Stimulated activated CD8-positive, alpha-beta memory T cell treated with anti-CD3 and anti-CD28 coated beads, Interleukin-12 subunit alpha, Interleukin-12 subunit beta, amount 100 ng/mL, for 1 hour (primary cell): ENCODE measurements at places on chromosomes 5 and 9.

GRCh38 chr9:109652971-109653370, 127.0 kb upstream of the PALM2AKAP2 start:
- DNase-seq, result no peak

DNA sequence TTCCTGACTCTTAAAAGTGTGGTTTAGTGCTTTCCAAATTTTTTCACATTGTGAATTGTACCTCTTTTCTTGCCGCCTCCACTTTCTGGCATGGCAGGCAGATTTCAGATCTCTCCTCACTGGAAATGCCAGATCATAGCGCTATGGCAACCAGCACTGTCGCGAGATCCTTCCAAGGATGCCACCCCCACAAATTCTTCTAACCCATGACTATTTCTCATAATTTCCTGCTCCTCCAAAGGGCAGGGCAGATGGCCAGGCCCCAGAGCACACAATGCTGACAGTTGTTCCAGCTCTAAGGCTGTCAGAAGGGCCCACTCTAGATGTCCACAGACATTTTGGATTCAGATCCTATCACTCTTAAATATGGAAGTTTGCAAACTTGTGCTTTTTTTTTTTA, 446.2 kb upstream of the RIOK2 start:
- DNase-seq, result no peak

DNA sequence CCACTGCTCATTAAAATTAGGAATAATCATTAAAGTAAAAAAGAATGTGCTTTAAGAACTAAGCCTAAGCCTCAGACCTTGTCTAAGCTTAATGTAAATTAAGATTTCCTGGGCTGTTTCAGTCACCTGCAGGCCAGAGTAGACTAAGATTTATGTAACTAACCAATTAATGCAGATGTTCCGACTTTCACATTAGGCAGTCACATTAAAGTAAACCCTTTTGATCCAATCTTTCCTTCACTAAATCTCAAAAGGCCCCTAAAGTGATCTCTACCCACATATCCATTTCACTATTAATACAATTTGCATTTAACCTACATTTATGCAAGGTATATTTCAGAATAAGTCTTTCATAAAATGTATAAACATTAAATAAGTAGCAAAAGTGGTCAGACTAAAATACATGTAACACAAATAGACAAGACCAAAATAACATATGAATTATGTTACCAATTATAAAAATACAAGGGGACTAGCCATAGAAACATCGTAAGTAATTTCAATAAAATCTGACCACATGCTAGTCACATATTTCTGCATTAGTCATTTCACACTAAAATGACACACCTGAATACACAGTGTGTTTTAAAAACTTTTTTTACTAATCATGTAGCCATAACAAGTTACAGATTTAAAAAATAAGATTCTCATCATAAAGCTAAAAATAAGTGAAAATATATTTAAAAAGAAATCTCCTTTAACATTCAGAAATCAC, 7.7 kb downstream of the NR3C1 start:
- DNase-seq, result no peak

DNA sequence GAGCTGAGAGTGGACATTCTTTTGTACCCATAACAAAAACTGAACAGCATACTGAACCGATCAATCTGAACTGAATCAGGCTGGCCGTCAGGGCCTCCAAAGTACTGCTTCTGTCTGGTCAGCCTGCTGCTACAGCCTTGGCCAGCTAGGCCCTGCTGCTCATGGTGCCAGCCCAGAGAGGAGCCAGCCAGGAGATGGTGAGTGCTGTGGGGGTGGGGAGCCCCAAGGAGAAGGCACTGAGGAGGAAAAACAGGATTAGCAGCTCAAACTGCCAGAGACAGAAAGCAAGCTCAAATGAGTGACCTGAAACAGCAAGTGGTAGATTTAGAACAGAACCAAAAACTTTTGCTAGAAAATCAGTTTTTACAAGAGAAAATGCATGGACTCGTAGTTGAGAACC, 23.9 kb downstream of the SRP19 start:
- no peak for DNase-seq

- DNase-seq, result peak; percentile 52
Observed at GRCh38 chr5:149731617-149732323, 1.7 kb downstream of the PPARGC1B start.

GRCh38 chr9:96051423-96051822, 175.9 kb downstream of the ERCC6L2 start:
- DNase-seq, result no peak

DNA sequence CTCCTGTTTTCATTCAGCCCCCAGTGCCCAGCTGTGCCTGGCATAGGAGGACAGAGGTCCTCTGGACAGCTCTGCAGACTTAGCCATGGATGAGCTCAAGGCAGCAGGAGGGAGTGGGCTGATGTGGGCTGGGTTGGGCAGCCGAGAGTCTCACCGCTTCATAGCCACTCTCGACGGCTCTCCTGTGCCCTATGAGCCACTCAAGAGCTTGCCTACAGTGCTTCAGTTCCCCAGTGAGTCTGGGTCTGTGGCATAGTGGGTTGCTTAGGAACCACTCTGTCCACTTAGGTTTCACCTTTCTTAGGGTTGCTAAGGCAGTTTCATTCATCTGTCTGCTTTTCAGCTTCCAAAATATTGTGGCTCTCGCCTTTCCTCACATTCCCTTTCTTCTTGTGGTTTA, 296.8 kb downstream of the ICE1 start:
- DNase-seq, result no peak
